ENCODE measurements at places on chromosomes 5 and 9. TPM values are rescaled to one million over a fixed set of nuclear protein-coding genes. Genes with fewer than 3 reads are reported as not detected.
A peak's percentile ranks its signal among the peaks of the same experiment; 100 is the strongest.

MEF2C gene
- 11.0 TPM for total RNA-seq

IL31RA gene
- 0.44 TPM for total RNA-seq

DNA sequence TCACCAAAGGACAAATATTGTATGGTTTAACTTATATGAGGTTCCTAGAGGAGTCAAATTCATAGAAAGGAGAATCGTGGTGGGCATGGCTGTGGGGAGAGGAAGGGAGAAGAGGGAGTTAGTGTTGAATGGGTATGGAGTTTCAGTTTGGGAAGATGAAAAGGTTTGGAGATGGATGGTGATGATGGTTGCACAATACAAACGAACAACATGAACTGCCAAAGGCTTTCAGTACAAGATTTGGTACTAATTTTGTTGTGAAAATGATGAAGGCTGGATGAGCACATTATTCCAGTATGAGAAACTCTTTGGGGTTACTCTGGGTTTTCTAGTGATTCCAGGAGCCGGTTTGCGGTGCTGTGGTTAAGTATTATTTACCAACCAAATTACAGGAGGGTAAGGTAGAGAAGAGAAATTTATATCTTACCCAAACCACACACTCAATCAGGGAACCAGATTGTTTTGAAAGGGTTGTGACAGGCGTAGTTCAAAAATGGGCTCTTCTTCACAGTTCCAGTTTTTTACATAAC is 112.0 kb upstream of the TBC1D2 start:
- no peak for DNase-seq

TAF1L gene
- not detected for total RNA-seq

GRCh38 chr9:108963459-108964143 is 29.4 kb downstream of the ABITRAM start:
- DNase-seq = no peak

DNA sequence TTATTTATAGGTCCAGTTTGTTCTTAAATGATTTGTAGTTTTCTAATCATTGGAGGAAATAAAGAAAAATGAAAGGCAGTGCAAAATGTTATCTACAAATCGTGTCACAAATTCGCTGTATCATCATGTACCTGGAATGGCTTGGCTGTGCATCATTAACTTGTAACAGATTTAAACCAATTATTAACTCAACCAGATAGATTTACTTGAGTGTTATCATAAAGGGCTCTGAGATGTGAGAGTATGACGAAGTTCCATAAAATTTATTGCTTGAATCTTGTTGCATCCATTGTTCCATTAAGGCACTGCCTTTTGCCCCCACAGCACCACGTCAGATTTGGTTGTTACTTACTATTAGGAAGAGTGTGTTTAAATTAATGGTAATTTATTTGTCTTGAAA is 23.5 kb downstream of the PCSK5 start:
- DNase-seq = peak; percentile 23
